ENCODE measurements at places on chromosomes 11 and 22.

GRCh38 chr11:57457643-57458023, 2.7 kb upstream of the RTN4RL2 start:
- DNase-seq: no peak

- DNase-seq: no peak
Measured at GRCh38 chr22:48197189-48197690, 1434.8 kb downstream of the TBC1D22A start.

DNA sequence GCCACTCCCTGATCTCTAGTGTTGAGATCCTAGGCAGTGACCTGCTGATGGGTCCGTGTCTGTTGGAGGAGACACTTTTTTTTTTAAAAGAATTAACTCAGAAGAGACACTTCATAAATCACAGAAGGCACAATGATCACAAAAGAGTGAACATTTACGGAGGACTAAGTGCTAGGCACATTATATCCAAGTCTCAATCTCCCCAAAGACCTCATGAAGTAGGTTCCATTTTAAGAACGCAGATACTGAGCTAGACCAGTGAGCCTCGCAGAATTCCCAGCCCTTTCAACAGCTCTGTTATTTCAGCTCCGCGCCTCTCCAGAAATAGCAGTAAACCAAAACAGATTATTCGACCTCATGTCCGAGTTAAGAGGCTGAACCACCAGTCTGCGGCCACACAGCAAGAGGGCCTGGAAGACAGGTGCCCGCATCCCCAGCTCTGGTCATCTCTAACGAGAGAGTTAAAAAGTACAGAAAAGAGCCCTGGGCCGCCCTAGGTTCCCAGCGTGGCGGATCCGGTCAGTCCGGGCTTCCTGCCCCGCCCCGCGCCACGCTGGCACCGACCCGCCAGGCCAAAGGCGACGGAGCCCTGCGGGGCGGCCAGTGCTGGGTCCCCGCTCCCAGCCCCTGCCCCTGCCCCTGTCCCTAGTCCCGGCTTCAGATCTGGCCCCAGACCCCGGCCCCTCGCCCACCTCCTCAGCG, 612 bp downstream of the XBP1 start:
- peak; percentile 63 for DNase-seq

DNA sequence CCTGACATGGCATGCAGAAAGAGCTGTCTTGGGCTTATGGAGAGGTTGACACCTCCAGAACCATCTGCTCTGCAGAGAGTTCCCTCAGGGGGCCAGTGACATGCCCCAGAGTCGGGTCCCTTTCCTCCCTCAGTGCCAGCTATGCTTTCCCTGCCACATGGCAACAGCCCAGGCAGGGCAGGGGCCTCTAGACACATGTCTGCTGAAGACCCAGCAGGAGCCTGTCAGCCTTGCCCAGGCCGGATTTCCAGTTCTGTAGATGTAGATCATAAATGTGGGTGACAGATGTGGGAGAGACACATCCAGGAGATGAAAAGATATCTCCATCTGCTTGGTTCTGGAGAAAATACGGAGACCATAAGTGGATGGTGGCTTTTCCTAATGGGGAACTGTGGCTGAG, 25.5 kb downstream of the NAV2 start:
- DNase-seq: no peak

GRCh38 chr22:39344046-39344390, 5.8 kb upstream of the SYNGR1 start:
- no peak for DNase-seq

GRCh38 chr11:118290923-118291322, 13.6 kb upstream of the CD3E start:
- DNase-seq: peak; percentile 19

- no peak for DNase-seq
Measured at GRCh38 chr11:95764267-95764898, 25.2 kb downstream of the FAM76B start.

DNA sequence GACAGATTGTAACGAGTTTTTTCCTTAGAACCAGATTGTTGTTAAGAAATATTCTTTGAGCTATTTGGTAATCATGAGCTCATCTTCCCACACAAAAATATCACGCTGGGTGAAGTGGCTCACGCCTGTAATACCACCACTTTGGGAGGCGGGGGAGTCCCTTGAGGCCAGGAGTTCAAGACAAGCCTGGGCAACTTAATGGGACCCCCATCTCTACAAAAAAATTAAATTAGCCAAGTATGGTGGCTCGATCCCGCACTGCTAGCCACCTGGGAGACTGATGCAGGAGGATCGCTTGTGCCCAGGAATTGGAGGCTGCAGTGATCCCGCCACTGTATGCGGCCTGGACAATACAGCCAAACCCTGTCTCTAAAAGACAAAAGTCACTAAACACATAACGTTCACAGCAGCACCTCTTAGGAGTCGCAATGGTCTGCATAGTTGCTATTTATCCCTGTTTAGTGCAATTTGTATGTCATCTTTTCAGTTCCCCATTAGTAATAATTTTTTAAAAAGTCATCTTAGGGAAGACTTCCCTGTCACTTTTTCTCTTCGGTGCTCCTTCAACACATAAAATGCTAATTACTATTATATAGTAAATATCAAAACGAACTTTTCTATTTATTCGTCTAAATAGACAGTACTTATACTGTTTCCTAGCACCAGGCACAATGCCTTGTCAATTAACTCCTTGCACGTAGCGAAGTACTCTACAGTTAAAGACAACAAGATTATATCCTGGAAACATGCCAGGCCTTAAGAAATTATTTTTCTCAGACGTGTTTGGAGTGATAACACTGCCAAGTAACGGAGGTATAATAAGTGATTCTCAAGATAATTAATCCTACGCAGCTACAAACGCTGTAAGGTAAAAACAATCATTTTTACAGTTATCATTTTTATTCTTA, 1.1 kb downstream of the ST13 start:
- DNase-seq: peak; percentile 29

- DNase-seq: no peak
Measured at GRCh38 chr11:8296872-8297271, 33.2 kb upstream of the LMO1 start.

- no peak for DNase-seq
Measured at GRCh38 chr11:11220786-11221185, 132.3 kb downstream of the CSNK2A3 start.

GRCh38 chr22:28629420-28630176, 50.0 kb downstream of the TTC28 start:
- DNase-seq: no peak

GRCh38 chr22:22935546-22936157, 48.0 kb downstream of the IGLL5 start:
- DNase-seq: no peak

DNA sequence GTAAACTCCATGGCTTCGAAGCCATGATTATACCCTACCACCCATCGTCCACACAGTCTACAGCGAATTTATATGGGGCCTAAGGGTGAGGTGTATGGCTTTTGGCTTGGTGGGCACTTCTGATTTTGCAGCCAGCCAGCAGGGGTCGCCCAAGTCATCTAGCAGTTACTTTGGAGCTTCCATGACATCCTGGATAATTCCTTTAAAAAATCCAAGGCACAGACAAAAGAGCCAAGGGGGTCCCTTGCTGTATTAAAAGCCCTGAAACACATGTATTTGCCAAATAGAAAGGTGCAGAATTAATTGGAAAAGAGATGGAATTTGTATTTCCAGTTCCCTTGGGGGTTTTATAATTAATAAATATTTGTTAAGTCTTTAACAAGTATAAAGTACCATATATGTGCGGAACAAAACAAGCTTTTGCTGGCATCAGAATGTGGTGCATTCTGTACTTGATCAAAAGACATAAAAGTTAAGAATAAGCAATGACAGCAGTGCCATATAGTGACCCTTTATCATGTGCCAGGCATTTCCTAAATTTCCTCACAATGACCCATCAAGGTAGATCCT, 132.8 kb upstream of the PITPNB start:
- DNase-seq: peak; percentile 79

DNA sequence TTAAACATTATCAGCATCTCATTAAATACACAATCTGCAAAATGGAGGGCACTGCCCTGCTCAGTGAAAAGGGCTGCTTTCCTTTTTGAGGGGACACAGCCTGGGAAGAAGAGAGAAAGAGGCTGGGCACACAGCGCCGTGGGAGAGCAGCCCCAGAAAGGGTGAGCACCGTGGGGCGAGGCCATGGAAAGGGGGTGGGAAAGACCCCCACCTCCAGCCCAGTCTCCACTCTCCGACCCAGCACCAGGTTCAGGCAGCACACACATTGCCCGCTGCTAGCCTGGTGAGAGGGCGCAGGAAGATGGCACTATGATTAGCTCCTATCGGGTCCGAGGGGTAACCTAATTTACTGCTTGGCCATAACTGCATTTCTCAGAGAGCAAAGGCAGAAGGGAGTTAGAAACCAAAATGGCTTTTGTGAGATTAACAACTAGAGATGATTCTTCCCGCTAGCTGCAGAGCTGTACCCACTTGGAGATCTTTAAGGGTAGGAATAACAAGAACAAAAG, 104.0 kb upstream of the BID start:
- no peak for DNase-seq

DNA sequence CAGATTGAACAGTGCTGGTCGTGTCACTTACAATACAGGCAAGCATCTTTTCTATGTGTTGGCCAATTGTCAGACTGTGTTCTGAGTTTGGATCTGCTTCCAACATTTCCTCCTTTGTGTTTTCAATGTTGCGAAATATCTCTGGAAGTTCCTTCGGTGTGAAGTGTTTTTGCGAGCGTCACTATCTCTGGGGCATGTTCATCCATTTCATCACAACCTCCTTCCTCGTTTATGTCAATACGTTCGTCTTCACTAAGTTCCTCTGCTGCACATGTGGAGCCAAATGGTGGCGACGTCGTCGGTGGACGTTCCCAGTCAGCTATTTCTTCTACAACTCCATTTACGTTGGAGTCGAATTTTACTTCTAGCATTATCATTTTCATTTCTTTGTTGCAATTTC, 100.2 kb upstream of the LMO1 start:
- no peak for DNase-seq

- DNase-seq: no peak
Measured at GRCh38 chr11:82969811-82970210, 68.3 kb downstream of the DDIAS start.

- no peak for DNase-seq
Measured at GRCh38 chr11:113075586-113076095, 114.4 kb downstream of the NCAM1 start.

GRCh38 chr11:119120639-119121007, 757 bp upstream of the HINFP start:
- peak; percentile 32 for DNase-seq

DNA sequence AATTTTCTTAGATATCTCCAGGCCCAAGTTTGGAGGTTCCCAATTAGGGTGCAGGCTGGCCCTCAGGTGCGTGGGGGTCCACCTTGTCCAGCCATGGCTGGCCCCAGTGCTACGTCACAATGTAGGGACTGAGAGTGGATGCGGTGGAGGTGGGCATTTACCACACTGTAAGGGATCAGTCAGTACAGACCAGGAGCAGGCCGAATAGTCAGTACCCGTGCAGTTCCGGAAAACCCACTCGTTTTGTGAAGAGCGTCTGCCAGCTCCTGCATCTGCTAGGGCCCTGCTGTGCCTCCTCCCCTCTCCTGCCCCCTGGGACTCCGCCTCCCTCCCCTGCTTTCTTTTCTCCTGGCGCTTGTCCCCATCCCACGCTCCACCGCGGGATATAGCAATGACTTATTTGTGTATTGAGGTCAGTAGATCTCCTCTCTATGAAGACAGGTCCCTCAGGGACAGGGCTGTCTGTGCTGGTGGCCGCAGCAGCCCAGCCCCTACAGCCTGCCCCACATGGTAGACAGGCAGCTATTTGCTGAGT, 50.4 kb upstream of the SEPTIN5 start:
- DNase-seq: peak; percentile 57

DNA sequence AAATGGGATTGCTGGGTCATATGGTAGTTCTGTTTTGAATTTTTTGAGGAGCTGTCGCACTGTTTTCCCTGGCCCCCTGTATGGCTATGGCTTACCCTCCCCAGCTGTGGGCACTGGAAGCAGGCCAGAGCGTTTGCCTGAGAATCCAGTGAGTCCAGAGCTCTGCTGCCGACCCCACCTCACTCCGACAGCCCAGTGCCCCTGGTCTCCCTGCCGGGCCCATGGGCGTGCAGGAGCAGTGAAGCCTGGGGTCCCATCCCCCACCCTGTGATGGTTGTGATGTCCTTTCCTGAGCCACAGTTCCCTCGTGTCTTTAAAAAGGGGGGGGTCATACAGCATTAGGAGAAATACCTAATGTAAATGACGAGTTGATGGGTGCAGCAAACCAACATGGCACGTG, 13.3 kb upstream of the GRAMD4 start:
- no peak for DNase-seq

GRCh38 chr11:62138630-62139425, 15.0 kb downstream of the INCENP start:
- DNase-seq: peak; percentile 9

DNA sequence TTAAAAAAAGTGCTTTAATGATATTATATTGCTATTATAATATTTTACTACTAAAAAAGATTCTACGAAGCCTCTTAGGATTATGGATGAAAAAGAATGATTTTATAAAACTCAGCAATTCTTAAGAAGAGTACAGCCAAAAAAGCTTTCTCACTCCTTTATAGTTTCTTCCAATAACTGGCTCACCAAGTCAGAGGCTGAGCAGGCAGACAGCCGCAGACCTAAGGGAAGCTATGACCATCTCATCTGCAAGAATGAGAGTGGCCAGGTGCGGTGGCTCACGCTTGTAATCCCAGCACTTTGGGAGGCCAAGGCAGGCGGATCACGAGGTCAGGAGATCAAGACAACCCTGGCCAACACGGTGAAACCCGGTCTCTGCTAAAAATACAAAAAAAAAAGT, 12.7 kb upstream of the EMID1 start:
- no peak for DNase-seq

- no peak for DNase-seq
Measured at GRCh38 chr11:126587541-126587940, 232.1 kb downstream of the ST3GAL4 start.

DNA sequence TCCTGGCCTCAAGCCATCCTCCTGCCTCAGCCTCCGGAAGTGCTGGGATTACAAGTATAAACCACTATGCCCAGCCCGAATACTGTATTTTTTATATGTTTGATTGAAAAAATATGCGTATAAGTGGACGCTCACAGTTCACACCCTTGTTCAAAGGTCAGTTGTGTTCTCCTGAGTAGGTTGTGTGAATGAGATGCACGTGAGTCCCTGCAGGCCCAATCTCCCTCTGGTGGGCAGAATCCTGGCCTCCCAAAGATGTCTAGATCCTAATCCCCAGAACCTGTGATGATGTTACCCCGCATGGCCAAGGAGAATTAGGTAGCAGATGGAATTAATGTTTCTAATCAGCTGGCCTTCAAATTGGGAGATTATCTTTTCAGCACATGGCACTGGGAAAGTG, 41.9 kb downstream of the CTTN start:
- DNase-seq: no peak

- DNase-seq: no peak
Measured at GRCh38 chr11:132895340-132895739, 637.0 kb downstream of the OPCML start.

- DNase-seq: no peak
Measured at GRCh38 chr22:21688341-21688705, 22.5 kb downstream of the PPIL2 start.

- no peak for DNase-seq
Measured at GRCh38 chr11:92782806-92783205, 186.6 kb upstream of the MTNR1B start.
